ENCODE measurements at places on chromosomes 1 and 21.

- DNase-seq, result no peak
Observed at GRCh38 chr1:29047142-29047541, 76.6 kb downstream of the TMEM200B start.

GRCh38 chr1:241215203-241215602, 141.8 kb downstream of the RGS7 start:
- DNase-seq, result no peak

- DNase-seq, result no peak
Observed at GRCh38 chr1:8122160-8122476, 96.0 kb upstream of the ERRFI1 start.

DNA sequence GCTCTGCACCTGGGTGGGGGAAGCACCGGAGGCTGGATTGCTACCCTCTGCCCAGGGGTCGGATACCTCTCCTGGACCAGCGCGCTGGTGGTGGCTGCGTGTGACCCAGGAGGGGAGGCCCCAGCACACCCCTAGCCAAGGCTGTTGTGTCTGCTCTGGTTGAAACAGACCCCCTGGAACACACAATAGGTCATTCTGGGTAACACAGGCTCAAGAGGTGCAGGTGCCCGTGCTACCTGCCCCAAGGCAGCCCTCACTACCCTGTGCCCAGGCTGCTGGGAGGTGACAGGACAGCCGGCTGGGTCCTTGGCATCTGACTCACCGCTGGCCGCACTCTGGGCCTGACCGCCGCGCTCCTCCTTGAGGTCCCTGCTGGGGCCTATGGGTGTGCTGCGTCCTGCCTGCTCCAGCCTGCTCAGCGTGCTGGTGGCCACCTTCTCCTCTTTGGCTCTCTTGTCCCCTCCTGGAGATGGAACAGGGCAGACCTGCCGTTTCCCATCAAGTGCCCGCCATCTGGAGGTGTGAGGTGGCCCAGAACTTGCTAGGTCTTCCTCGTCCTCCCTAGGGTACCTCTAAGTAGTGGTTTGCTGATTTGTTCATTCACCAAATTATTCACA, 30.0 kb downstream of the ZBTB17 start:
- no peak for DNase-seq

- DNase-seq, result peak; percentile 74
Observed at GRCh38 chr1:184805667-184806295, 51.1 kb upstream of the EDEM3 start.

DNA sequence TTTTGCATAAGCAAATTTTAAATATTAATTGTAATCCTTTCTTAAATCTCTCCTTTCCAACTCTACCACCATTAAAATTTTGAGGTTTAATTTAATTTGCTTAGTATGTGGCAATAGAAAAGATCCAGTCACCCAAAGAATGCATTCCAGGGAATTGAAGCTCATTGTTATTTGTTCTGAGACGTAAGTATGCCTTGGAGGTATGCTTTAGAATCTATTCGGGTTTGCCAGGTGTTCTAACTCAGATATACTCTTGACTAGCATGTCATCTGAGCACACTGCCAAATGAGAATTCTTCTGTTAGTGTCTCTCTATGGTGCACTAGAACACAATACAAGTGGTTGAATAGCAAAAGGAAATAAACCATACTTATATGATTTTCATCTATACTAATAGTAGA, 813.6 kb upstream of the ADGRL2 start:
- DNase-seq, result no peak

GRCh38 chr1:12475530-12475934, 142.5 kb downstream of the DHRS3 start:
- DNase-seq, result no peak

DNA sequence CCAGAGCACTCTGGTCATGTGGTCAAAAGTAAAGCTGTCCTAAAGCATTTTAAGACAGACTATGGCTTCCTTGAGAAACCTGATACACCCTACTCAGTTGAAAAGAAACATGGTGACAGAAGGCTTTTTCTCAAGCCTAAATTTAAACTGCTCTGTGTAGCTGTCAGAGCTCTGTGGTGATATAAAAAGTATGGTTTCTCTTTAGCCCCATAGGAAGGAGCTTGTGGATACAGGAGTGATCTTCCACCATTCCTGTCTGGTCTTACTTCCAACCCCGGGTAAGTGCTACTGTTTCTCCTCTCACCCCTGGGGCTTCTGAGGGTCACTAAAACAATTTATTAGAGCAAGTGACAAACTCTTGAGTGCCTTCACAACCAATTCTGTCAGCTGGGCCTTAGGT, 8.5 kb downstream of the TP53BP2 start:
- no peak for DNase-seq

All from activated T-cell treated with anti-CD3 and anti-CD28 coated beads for 24 hours (primary cell).